ENCODE measurements at places on chromosomes 5 and 9. TPM values are rescaled to one million over a fixed set of nuclear protein-coding genes. Genes with fewer than 3 reads are reported as not detected.

GRCh38 chr9:125990793-125991220 is 243.6 kb downstream of the PBX3 start:
- DNase-seq, result no peak

- peak; percentile 91 for DNase-seq
Measured at GRCh38 chr9:72362680-72363139, 2.3 kb downstream of the ZFAND5 start.

DNA sequence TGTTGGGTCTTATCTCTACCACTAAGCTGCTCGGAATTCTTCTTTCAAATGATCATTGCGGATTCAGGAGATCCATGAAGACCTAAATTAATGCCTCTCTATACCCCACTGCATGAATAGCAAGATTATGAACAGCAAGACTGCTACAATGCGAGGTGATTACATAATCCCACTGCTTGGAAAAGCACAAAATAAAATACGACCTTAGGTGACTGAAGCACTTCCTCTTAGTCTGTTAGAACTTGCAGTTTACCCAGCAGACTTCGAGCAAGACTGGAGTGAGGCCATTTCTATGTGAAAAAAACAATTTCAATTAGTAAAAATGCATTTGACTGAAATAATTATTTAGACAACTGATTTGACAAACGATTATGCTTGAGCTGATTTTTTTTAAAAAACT is 59.8 kb downstream of the SH3RF2 start:
- no peak for DNase-seq

GRCh38 chr9:89340332-89340731 is 22.0 kb downstream of the SECISBP2 start:
- DNase-seq, result no peak

DNA sequence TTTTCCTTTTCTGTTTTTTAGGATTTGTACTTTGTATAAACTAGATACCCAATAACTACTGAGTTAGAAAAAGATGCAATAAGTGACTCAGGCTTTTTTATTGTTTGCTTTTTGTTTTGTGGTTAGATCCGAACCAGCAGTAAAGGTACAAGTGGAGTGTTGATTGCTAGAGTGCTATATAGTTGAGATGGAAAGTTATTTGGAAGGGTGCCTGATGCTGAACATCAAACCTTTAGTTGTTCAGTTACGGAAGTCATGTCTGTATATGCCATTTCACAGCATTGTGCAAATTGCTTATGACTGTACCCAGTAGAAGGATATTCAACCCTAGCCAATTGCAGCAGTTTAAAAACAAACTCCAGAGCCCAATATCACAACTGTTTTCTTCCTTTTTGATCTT is 285.1 kb downstream of the MAT2B start:
- DNase-seq, result no peak

DNA sequence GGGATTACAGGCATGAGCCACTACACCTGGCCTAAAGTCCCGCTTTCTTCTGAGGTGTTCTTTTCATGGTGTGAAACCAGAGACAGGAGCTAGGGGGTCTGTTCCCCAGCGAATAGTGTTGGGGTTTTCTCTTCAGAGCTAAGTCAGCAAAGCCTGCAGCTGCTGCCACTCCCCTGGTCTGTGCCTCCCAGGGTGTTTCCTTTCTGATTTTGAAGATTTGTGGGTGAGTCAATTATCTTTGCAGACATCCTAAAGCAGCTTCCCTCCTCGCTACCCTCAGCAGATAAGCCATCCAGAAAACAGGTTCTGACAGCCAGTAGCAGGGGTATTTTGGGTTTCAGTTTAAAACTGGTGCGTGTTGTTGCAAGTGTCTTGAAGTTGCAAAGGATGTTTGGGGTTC is 72.0 kb upstream of the IQGAP2 start:
- DNase-seq, result no peak

PDE6A gene
- not detected for total RNA-seq

SH2D3C gene
- 5.7 TPM for total RNA-seq
